ENCODE measurements at places on chromosomes 5 and 9.

- DNase-seq = no peak
Measured at GRCh38 chr5:2371419-2371710, 380.1 kb downstream of the IRX2 start.

DNA sequence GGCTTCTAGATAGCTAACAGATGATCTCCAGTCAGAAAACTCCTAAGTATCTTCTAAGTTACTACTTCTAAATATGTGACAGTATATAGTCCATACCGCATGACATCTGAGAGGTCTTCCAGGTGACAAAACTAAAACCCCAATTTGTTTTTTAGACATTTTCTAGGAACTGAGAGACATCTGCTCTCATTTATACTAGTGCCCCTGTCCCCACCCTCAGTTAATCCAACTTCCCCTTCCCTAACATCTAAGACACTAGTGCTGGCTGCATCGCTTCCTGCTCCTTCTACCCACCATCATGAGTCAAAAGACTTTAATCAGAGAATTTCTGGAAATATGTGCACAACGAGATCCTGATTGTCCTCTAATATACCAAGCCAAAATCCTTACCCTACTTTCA, 37.9 kb downstream of the FBXW11 start:
- no peak for DNase-seq

GRCh38 chr5:98839469-98840383, 66.3 kb downstream of the RGMB start:
- no peak for DNase-seq

GRCh38 chr9:122996586-122996985, 36.9 kb upstream of the GPR21 start:
- no peak for DNase-seq

- no peak for DNase-seq
Measured at GRCh38 chr5:71914281-71914680, 193.0 kb upstream of the MAP1B start.
